ENCODE measurements at places on chromosomes 5 and 9. TPM values are rescaled to one million over a fixed set of nuclear protein-coding genes. Genes with fewer than 3 reads are reported as not detected.

The DMRT3 gene
- not detected for total RNA-seq

The ARHGEF39 gene
- total RNA-seq, result 0.57 TPM

The LTC4S gene
- 8.1 TPM for total RNA-seq

The PTGDS gene
- total RNA-seq, result 18.0 TPM

The PHYHD1 gene
- 5.5 TPM for total RNA-seq

DNA sequence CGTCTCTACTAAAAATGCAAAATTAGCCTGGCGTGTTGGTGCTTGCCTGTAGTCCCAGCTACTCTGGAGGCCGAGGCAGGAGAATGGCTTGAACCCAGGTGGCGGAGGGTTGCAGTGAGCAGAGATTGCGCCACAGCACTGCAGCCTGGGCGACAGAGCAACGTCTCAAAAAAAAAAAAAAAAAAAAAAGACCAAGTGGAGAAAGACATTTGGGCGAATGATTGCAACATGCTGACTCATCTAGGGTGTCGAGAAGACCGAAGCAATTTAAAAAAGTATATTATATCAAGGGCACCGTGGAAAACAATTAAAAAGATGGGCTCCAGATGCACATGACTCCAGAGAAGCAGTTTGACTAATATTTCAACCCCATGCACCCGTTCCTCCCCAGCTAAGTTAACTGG, 9.2 kb downstream of the KLF4 start:
- no peaks in the 10 kb centered on the region for H3K4me1 ChIP-seq
- no peak overlapping the region for H3K4me3 ChIP-seq
- no peaks in the 10 kb centered on the region for H3K36me3 ChIP-seq
- DNase-seq, result no peak
- no peak overlapping the region for H3K27ac ChIP-seq
- peaks cover 6% of the 10 kb centered on the region for H3K27me3 ChIP-seq

DNA sequence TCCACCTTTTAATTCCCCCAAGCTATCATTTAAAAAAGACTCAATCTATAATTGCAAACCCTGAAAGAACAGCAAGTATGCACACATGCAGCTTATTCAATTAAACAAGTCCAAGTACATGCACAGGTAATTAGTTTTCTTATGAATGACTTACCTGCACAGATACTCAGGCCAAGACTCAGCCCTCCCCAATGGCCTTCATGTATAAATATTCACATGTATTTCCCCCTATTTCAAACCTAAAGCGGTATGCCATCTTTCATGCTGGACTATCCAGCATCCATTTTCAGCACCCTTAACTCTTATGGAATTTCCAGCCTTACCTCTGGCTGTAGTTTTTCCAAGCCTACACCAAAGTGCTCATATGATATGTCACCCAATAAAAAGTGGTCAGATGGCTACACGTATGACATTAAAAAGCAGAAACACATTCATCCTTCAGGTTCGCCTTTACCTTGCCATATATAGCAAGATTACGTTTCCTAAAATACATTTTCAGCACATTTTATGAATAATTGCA, 205.5 kb downstream of the MEF2C start:
- no peak overlapping the region for H3K27ac ChIP-seq
- DNase-seq, result no peak
- peaks cover 37% of the 10 kb centered on the region for H3K4me1 ChIP-seq
- H3K4me3 ChIP-seq, result no peak overlapping the region
- no peaks in the 10 kb centered on the region for H3K36me3 ChIP-seq

- no peaks in the 10 kb centered on the region for H3K4me1 ChIP-seq
- H3K27me3 ChIP-seq, result peaks cover 35% of the 10 kb centered on the region
- H3K4me3 ChIP-seq, result no peak overlapping the region
- no peak overlapping the region for H3K27ac ChIP-seq
These were observed 353.1 kb upstream of the IRX2 start for GRCh38 chr5:3104429-3105060.

DNA sequence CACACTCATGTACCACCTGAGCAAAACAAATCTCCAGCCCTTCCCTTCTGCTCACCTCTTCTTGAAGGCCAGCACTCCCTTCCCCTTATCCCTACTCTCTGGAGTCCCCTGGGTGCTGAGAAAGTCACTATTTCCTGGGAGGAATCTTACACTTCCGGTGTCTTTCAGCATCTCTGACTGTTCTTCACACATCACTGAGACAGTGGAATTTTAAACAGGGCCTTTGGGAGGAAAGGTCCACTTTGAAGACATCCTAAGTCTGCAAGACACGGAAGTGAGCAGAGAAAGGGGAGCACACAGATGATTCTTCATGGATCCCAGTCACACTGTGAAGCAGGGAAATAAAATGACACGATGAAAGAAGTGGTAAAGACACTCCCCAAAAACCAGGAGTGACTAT, 25.6 kb downstream of the FRMD3 start:
- DNase-seq, result no peak
- H3K4me1 ChIP-seq, result peaks cover 7% of the 10 kb centered on the region
- no peaks in the 10 kb centered on the region for H3K27me3 ChIP-seq
- no peaks in the 10 kb centered on the region for H3K36me3 ChIP-seq
- H3K27ac ChIP-seq, result no peak overlapping the region
- H3K4me3 ChIP-seq, result no peak overlapping the region

DNA sequence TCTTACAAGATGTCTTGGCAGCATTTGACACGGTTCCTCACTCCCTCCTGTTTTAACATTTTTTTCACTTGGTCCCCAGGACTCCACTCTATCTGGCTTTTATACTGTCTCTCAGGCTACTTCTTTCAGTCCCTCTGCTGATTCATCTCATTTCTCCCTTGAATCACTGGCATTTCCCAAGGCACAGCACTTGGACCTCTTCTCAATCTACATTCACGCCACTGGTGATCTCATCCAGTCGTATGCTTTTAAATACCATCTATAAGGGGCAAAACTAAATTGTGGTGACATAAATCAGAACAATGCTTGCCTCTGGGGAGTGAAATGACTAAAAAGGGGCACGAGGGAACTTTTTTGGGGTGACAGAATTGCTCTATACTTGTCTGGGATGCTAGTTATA, 47.1 kb downstream of the MAPKAP1 start:
- H3K27ac ChIP-seq, result no peak overlapping the region
- DNase-seq, result no peak
- H3K4me3 ChIP-seq, result no peak overlapping the region
- no peaks in the 10 kb centered on the region for H3K4me1 ChIP-seq

Measured in T-cell (primary cell).